ENCODE measurements at places on chromosomes 11 and 22. TPM values are rescaled to one million over a fixed set of nuclear protein-coding genes. Genes with fewer than 3 reads are reported as not detected.

Gene FAM180B
- not detected for total RNA-seq

Gene NOX4
- total RNA-seq, result 26.8 TPM

Gene ABCG4
- total RNA-seq, result 0.15 TPM

Gene OR51B4
- total RNA-seq, result not detected

- peak; percentile 47 for DNase-seq
These were observed 22.9 kb downstream of the ATG13 start for GRCh38 chr11:46640036-46640788.

DNA sequence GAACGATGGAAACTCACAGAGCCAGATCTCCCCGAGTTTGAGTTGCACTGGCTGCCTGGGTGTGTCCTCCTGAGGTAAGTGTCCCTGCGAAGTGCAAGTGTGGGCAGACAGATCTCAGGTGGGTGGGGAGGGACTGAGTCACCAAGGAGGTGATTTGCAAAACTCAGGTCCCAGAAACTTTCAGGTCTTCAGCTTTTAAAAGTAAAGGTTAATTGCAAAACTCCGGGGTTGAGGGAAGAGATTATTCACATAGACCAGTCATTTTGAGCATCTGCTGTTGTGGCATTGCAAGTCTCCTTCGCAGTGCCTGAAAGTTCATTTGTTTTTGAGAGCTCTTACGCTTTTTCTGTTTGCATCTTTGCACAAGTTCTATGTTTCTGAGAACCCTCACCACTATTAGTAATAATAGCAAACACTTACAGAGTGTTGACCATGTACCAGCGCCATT lies 7.1 kb downstream of the CD44 start:
- no peak for DNase-seq

DNA sequence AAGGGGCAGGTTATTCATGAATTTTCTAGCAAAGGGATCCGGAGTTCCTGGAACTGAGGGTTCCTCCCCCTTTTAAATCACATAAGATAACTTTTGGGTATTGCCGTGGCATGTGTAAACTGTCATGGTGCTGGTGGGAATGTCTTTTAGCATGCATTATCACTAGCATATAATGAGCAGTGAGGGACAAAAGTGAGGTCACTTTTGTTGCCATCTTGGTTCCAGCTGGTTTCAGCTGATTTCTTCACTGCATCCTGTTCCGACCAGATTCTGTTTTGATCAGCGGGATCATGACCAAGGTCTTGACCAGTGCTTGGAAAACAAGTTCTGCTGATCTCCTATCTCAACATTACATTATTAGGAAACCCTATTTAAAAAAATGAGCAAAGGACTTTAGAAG lies 7.4 kb downstream of the MIF start:
- peak; percentile 18 for DNase-seq

- peak; percentile 15 for DNase-seq
These were observed 36.1 kb upstream of the SCN3B start for GRCh38 chr11:123690485-123690884.

DNA sequence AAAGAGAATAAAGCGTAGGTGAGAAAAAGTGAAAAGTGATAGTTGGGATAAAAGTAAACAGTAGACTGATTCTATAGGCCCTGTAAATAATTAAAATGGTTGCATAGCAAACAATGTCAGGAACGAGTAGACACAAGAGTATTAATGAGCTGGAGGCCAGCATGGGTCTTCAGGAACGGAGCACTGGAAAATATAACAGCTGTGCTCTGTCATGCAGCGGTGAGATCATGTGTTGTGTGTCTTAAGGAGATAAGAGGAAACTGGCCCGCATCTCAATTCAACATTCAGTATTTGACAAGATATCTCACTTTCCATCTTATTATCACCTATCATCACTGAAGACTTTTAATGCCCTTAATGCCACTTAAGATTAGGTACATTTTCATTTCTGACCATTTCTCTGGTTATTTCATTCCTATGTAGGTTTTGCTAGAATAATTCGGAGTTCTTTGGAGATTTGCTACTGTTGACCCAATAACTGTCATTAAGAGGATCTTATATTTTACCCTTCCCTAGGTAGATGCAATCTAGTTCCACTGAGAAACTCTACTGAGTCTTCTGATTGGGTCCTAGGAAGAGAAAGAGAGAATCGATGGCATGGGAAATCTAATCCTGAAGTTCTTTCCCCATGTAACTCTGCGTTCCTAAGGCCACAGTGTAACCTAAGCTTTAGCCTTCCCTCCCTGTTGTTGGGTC lies 35.5 kb upstream of the VWA5A start:
- DNase-seq, result no peak

- peak; percentile 67 for DNase-seq
These were observed 352.8 kb upstream of the FAT3 start for GRCh38 chr11:91871791-91872190.

GRCh38 chr11:122685041-122685440 lies 29.5 kb downstream of the UBASH3B start:
- no peak for DNase-seq

DNA sequence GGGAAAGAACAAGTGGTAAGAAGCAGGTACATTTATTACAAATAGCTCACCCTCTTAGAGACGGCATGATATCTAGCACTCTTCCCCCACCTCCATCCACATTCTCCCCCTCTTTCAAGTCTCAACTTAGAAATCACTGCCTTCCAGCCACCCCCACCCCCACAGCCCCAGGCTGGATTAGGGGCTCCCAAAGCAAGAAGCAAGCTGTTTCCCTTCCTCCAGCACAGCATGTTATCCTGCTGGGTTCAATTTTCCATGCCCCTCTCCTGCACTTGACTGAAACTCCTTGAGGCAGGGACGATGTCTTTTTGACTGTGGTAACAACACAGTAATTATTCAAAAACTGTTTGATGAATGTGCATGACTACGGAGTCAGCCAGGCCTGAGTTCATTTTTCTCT lies 350.7 kb downstream of the LARGE1 start:
- DNase-seq, result peak; percentile 22

GRCh38 chr11:115993590-115993989 lies 489.4 kb upstream of the CADM1 start:
- DNase-seq, result peak; percentile 3

GRCh38 chr11:79520086-79520485 lies 79.3 kb upstream of the TENM4 start:
- no peak for DNase-seq

GRCh38 chr11:96045622-96046456 lies 121.9 kb upstream of the MTMR2 start:
- peak; percentile 74 for DNase-seq

All from renal cortical epithelial cell (primary cell).